ENCODE measurements at places on chromosomes 12 and 14.

GRCh38 chr12:109580272-109580671 is 6.7 kb downstream of the MVK start:
- no peak for DNase-seq

DNA sequence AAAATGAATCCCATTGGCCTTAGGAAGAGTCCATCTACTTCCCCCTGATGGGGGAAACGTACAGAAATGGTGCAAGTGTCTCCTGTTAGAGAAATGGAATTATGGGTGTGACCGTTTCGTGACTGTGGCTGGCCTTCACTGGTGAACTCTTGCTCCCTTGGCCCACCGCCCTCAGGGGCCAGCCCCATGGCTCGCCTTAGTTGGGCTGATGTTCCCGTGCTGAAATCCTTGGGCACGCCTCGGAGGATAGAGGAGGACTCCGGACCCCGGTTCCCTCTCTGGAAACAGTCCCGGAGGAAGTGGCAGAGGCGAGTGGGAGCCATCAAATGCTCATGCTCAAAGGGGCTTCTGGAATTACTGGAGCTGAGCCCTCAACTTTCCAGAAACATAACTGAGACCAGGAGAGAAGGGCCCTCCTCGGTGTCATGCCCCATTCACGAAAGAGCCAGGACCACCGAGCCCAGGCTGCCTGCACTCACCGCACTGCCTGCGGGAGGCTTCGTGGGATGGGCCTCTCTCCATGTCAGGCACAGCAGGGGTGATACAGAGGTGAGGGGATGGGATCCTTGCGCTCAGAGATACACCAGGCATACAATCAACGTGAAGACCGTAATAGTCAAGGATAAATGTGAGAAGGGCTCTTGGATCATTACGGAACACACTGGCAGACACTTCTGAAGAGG is 10.1 kb upstream of the CACNA2D4 start:
- DNase-seq: no peak

DNA sequence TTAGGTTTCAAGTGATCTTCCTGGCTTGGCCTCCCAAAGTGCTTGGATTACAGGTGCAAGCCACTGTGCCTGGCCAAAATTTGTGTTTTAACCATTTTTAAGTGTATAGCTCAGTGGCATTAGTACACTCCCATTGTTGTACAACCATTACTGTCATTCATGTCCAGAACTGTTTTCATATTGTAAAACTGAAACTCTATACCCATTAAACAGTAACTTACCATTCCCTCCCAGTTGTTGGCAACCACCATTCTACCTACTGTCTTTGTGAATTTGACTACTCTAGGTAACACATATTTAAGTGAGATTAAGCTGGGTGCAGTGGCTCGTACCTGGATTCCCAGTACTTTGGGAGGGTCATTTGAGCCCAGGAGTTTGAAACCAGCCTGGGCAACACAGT is 67.3 kb upstream of the KCNH3 start:
- DNase-seq: no peak

GRCh38 chr14:76337635-76338545 is 38.0 kb upstream of the ESRRB start:
- DNase-seq: no peak

DNA sequence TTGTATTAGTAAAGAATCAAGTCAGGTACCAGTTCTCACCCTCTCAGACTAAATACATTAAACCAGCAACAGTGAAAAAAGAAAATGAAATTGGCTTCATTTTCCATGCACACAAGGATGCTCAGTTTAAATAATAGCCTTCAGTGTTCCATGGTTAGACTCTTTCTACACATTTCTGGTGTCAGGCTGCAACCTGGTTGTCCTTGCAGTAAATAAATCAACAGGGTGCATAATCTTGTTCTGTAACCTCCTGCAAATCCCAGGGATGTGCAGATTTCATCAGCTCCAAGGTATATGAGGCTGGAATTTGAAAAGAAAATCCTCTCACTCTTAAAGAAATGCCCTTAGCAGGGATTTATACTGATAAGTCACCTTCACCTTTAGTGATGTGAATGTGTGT is 46.7 kb upstream of the BTG1 start:
- no peak for DNase-seq

GRCh38 chr14:77033622-77034589 is 5.4 kb upstream of the IRF2BPL start:
- DNase-seq: peak; percentile 90

GRCh38 chr12:84572196-84572595 is 340.4 kb downstream of the SLC6A15 start:
- no peak for DNase-seq

DNA sequence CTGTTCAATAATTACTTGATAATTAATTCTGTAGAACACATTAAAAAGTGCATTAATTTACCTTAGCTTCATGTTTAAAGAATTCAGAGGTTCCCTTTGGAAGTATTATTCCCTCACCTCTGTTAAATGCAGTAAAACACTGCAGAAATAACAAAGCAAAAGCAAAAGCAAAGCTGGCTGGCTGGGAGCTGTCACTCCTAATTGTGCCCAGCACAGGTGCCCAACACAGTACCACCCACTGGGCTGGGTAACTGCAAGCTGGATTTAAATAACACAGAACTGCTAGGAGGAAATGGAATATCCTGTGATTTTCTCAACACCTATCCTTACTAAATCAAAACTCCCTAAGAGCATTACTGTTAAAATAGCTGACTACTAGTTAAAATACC is 72.6 kb downstream of the SLC2A13 start:
- DNase-seq: no peak

GRCh38 chr14:79734151-79734550 is 477.2 kb downstream of the DIO2 start:
- DNase-seq: no peak

DNA sequence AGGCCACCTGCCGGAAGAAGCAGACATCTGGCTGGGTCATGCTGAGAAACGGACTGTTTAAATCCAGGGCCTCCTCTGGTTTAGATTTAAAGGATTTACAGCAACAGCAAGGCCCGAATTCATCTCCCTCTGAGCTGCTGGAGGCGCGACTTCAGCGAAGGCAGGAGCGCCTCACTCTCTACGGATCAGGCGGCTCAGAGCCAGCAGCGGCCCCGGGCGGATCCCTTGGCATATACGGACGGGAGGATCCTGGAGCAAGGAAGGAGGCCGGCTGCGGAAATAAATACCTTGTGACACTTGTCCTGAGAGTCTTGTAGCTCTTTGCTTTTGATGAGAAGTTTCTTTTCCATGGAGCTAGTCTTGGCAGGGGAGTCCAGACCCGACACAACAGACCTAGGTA is 92.4 kb downstream of the CIT start:
- DNase-seq: no peak

DNA sequence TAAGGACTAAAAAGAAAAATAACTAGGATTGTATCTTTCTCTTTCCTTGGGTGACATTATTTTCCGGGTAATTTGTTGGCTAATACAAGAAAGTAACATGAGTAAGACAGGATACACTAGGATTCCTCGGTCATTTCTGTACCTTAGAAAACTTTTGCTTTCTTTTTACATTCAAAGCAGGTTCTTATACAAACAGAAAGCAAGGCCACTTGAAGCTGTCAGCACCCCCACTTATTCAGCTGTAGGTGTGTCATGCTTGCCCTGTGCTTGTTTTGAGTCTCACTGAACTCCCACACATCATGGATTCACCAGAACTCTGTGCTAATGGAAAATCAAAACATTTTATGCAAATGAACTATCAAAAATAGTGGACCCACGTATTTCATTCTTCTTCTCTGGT is 266.8 kb upstream of the CLEC14A start:
- DNase-seq: no peak

- no peak for DNase-seq
These were observed 85.4 kb downstream of the HECTD1 start for GRCh38 chr14:31122098-31122611.

DNA sequence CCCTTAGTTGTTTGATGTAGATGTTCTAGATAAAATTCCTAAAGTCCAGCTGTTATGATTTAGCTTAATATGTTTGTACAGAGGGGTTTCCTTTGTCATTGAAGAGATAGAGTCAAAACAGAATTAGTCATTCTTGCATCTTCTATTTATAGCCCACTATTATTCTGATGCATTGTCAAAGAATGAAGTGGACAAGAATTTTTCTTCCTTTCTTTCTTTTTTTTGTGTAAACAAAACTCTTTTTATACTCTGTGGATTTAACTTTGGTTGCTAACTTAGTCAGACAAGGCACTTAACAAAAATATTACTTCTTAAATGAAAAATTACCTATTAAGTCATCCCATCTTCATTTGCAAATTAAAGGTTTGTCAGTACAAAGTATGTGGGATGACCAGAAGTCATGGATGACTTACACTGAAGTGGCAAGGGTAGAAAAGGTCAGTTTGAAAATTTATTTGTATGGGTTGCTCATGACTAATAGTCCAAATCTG is 215.6 kb upstream of the DDHD1 start:
- no peak for DNase-seq

DNA sequence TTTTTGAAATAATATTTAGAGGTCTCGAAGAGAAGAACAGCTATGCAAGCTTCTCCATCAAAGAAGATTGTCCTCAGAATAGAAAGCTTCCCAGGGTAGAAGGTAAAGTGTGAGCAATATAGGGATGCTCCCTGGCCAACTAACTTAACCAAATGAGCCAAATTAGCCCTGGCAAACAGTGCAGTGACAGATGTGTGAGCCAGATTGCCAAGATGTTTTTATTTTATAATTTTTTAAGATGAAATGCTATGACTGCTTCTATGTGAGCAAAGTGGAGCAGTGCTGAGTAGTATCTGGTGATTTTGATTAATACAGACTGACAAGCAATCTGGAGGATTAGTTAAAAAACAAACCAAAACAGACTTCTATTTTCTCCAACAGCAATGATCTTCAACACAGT is 202.1 kb downstream of the NOVA1 start:
- no peak for DNase-seq

GRCh38 chr12:44157359-44157758 is 321.5 kb downstream of the TMEM117 start:
- no peak for DNase-seq

GRCh38 chr14:68359022-68359836 is 433.6 kb downstream of the ZFP36L1 start:
- DNase-seq: no peak

- DNase-seq: no peak
These were observed 408.9 kb downstream of the SOX5 start for GRCh38 chr12:23540572-23540971.

DNA sequence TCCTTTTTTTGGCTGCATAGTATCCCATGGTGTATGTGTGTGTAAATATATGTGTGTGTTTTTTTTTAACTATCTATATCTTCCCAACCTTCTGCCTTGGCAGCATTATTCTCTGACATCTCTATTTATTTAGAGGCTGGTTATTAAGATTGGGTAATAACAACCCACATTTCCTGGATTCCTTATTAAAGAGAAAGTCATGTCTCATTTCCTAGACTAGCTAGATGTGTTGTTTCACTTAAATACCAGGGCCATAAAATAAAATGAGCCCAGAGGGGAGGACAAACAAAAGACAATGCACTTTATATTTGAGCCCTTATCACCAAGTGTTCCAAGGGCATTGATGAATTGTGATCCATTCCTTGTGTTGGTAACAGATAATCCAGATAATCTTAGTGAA is 169.1 kb downstream of the SLC5A8 start:
- DNase-seq: no peak

GRCh38 chr12:3761116-3761735 is 8.3 kb upstream of the CRACR2A start:
- no peak for DNase-seq

DNA sequence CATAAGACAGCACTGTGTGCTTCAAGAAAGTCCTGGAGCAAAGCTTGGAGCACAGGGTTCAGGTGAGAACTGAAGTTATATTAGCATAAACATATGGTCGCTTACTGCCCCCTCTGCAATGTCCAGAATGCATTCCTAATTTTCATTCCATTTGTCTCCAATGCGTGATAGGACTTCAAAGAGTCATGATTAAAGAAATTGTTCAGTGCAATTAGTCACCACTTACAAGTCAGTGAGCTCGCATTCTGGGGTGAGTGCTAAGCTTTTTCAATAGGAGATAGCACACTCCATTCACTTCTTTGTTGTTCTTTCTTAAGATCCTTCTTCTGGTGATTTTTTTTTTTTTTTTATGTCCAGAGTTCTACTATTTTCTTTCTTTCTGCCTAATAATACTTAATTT is 398.4 kb downstream of the SYT1 start:
- no peak for DNase-seq

DNA sequence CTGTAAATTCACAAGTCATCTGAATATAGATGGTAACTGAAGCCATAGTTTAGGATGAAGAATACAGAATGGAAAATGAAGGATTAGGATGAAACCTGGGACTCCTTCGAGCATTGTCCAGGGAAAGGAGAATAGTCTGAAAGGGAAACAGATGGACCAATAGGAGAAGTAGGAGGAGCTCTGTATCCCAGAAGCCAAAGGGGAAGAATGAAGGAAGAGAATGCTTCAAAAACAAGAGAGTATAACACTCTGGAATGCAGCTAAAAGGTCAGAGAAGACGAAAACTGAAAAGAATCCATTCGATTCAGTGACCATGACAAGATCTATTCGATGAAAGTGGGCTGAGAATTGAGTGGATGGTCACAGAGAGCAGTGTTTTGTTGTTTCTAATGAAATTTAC is 1.0 kb downstream of the GMFB start:
- DNase-seq: no peak

DNA sequence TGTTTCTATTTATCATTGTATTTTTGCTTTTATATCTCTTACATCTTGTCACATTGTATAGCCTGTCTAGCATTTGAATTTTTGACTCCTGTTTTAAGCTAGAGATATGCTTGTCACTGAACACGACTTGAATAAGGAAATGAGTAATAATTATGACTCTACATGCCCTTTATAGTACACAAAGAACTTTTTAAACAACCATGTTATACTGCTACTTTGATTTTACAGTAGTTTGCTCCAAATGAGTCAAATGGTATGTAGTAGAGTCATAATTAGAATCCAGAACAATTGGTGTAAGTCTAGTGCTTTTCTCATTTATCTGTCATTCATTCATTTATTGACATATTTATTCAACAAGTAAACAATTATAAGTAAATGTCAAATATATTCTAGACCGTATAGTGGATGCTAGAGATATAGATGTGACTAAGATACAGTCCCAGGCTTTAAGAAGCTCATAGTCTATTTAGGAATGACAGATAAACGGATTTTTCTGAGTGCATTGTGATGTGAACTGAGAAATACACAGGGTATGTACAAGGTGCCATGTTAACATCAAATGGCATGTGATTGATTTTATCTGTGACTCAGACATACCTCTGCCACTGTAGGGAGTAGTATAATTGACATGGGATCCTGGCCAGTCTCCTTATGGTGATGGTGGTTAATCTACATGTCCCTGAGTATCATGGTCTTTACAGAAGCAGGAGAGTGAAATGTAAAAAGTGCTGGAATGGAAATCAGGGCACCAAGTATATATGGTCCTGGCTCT is 799.7 kb downstream of the DIO2 start:
- no peak for DNase-seq

All from activated CD4-positive, alpha-beta T cell treated with anti-CD3 and anti-CD28 coated beads, Interleukin-2, amount 50 U/mL, for 48 hours (primary cell).